Activated CD8-positive, alpha-beta memory T cell treated with anti-CD3 and anti-CD28 coated beads, Interleukin-2, amount 10 ng/mL, durations not matched to agents 7 days and 5 days (primary cell): ENCODE measurements at places on chromosomes 7 and 10. TPM values are rescaled to one million over a fixed set of nuclear protein-coding genes. Genes with fewer than 3 reads are reported as not detected.

DNA sequence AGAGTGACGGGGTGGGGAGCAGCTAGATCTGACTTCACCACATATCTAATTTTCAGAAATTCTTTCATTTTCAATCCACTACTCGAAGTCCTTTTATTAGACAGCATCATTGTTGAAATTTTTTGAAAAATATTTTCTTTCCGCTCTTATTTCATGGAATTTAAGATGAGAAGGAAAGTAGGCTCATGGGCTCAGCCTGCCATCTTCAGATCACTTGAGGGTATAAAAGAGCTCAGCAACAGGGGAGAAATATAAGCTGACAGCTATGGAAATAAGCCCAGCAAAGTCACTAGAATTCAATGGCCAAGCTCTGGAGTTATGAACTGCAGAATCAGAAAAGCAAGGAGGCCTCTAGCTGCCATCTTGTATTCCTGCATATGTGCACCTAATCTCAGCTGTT, 389.1 kb downstream of the XPNPEP1 start:
- no peak for DNase-seq

GRCh38 chr10:18735711-18736110, 76.5 kb downstream of the ARL5B start:
- no peak for DNase-seq

The ADARB2 gene
- not detected for total RNA-seq

GRCh38 chr10:80144067-80144695, 11.7 kb downstream of the PLAC9 start:
- DNase-seq = peak; percentile 45

The TSPAN33 gene
- 15.2 TPM for total RNA-seq

DNA sequence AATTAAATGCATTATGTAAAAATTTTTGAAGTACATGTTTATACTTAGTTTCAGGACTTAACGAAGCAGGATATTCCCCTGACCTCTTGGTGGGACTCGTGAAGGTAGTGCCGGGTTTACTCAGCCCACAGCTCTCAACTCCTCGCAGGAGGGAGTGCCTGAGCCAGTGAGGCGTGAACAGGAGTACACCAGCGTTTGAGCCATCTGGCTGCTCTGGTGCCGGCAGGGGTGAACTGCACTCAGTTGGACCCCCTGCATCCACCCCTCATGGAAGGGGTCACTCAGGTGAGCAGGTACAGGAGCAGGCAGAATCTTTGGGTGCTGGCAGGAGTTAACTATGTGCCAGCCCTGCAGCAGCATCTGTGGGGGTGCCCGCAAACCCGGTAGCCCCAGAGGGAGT, 625.1 kb upstream of the PCDH15 start:
- no peak for DNase-seq

DNA sequence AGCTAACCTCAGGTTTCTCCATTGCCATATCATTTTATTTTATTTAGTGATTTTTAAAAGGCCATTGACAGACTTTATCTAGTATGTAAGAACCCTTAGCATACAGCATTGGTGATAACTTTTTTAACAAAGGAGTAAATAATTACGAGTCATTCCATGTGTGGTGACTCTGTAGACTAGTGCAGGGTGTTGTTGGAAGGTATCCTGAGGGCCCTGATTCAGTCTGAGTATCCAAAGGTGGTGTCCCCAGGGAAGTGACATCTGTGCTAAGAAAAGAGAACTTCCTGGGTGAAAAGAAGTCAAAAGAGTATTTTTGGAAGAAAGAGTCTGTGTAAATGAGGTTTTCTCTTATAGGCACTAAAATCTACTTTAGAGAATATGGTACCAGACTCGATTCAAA, 308.4 kb downstream of the C7orf25 start:
- no peak for DNase-seq

GRCh38 chr10:125005312-125006187, 63.6 kb downstream of the ZRANB1 start:
- no peak for DNase-seq

The SPDYE1 gene
- total RNA-seq = not detected

The SPDYE6 gene
- total RNA-seq = not detected

The EEF1AKMT2 gene
- 26.3 TPM for total RNA-seq
